NCI-H1694 treated with DMSO at 0.1 percent for 48 hours (cell line): ENCODE measurements at places on chromosomes 2 and 18.

- no peak for DNase-seq
These were observed 297.9 kb downstream of the NDUFA10 start for GRCh38 chr2:239727182-239727775.

GRCh38 chr18:54712306-54712705, 116.0 kb upstream of the RAB27B start:
- no peak for DNase-seq

DNA sequence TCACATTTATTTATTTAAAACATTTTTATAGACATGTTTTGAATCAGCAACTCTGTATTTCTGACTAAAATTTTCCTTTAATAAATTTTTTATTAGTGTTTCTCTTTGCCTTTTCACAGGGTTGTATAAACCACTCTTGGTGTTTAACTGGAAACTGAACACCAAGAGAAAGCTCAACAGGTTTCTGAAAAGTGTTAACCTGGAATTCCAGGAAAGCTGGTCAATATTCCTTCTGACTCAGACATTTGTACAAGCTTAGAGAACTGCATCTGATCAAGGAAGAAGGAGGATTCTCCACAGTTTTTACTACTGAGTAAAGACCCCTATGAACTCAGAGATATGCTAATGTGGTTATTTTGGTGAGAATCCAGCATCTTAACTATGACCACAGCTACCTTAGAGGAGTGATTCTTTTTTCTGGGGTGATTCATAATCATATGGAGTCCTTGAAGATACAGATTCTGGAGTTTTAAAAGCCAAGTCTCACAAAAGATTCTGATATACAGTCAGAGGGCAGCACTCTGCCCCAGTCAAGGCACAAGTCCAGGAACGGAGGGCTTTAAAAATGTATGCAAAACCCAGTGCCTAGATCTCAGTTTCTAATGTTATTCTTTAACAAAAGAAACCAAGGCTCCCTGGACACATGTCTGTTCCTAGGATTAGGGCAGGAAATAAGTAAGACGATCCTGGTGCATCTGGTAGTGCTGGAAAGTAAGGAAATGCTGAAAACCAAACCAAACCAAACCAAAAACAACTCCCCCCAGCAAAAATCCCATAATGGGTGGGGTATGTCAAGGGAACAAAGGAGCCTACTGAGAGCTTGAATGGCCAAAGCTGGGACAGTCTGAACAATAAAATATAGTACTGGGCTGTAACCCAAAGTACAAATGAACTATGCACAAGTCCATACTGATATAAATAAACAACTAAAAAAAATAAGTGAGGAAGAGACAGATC, 85.1 kb upstream of the FZD5 start:
- DNase-seq, result no peak

GRCh38 chr2:42796427-42797248, 4.3 kb upstream of the HAAO start:
- no peak for DNase-seq

GRCh38 chr2:223797037-223797436, 40.3 kb downstream of the AP1S3 start:
- no peak for DNase-seq

- DNase-seq, result no peak
These were observed 971 bp upstream of the FBXO41 start for GRCh38 chr2:73285159-73285739.

- no peak for DNase-seq
These were observed 10.8 kb downstream of the COQ10B start for GRCh38 chr2:197464175-197464574.

DNA sequence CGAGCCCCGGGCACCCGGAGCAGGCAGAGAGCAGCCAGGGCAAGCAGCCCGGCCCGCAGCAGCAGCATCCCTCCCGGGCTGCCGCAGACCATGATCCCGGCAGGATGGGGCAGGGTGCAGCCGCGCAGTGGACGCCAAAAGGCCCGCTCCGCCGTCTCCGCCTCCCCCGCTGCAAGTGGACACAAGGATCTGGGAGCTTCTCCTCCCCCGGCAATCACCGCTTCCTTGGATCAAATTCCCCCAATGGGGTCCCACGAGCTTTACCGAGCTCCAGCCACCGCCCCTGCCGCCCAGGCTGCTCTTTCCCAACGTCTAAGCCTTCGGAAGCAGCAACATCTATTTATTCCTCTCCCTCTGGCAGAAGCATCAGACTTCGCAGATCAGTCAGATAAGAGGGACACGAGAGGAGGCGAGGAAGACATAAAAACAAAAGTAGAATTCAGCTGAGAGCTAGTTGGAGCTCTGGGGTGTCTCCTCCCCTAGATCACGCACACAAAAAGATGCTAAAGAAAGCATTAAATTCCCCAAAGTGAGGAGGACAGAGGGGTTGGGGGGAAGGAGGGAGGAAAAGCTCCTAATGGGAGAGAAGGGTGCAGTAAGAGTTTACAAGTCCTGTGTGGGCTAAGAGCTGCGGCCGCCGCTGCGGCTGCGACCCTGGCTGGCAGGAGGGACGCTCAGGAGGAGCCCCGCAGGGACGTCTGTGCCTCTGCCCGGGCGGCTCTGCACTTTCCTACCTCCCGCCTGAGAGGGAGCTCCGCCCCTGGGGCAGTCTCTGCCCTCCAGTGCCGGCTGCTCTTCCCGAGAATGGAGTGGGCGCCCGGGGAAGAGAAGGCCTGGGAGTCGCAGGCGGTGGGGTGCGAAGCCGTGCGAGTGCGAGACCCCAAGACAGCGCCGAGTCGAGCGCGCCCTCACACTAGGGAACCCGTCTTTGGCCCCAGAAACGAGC, at the start of gene FRZB:
FRZB (minus strand) TSS at position 177 of the 946 bp plus-strand sequence; CDS start at position 92, 85 bp downstream.
- DNase-seq, result no peak

- DNase-seq, result no peak
These were observed 111.4 kb downstream of the METTL4 start for GRCh38 chr18:2459886-2460285.

- no peak for DNase-seq
These were observed 20.4 kb upstream of the PAPOLG start for GRCh38 chr2:60735496-60736250.

DNA sequence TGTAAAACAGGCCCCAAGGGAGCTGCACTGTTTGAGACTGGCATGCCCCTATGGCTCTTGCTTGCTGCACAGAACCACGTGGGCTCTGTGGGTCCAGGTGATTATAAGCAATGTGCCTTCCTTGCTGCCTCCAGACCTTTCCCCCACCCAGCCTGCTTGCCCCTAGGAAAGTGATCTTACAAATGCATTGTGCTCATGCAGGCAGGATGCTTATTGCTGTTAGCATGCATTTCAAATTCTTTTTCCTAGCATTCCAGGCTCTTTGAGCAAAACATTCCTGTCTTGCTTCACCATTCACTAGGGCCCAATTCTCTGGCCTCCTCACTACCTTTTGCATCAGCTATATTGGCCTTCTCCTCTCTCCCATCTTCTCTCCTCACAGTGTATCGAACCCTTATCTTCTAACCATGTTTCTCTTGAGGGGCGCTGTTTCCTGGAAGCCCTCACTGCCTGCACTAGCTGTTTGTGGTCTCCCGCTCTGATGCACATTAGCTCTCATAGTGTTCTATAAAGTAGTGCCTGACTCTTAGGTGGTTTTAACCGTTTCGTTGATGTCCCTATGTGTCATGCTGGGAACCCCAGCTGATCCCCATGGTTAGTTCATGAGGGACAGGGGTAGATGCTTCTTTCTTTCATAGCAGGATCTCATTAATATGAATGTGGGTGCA, 152.9 kb upstream of the EPAS1 start:
- no peak for DNase-seq

DNA sequence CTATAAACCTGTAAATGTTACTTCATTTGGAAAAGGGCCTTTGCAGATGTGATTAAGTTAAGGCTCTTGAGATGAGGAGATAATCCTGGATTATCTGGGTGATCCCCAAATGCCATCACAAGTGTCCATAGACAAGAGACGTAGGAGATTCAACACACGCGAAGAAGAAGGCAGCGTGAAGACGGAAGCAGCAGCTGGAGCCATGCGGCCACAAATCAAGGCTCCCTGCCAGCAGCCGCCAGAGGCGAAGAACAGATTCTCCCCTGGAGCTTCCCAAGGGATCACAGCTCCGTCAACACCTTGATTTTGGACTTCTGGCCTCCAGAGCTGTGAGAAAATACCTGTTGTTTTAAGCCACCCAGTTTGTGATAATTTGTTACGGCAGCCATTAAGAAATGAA, 11.0 kb upstream of the VAPA start:
- no peak for DNase-seq
